CMK (cell line): ENCODE measurements at places on chromosomes 12 and 14.

GRCh38 chr12:120257041-120257821, 8.3 kb downstream of the PXN start:
- DNase-seq: no peak

DNA sequence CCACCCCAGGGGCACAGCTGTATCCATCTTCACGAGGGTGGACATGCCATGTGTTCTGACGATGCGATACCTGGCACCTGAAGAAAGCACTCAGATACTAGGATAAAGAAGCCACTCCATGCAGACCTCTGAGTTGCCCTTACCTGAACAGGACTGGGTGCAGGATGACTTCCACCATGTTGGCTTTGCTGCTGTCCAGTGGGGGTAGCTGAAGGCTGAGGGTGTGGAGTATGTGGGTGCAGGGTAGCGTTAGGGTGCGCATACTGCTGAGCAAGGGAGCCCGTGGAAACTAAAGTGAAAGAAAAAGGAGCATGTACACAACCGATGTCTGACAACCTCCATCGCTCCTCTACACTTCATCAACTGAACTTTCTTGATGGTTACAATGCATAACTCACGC, 51.3 kb downstream of the SH2B3 start:
- no peak for DNase-seq

GRCh38 chr12:83841620-83842019, 1071.0 kb downstream of the SLC6A15 start:
- no peak for DNase-seq

- DNase-seq: no peak
These were observed 23.8 kb downstream of the MYL2 start for GRCh38 chr12:110896559-110896958.
